Erythroblast (primary cell): ENCODE measurements at places on chromosomes 1 and 21.

- no peak for DNase-seq
Measured at GRCh38 chr1:24351918-24352627, 32.9 kb downstream of the GRHL3 start.

DNA sequence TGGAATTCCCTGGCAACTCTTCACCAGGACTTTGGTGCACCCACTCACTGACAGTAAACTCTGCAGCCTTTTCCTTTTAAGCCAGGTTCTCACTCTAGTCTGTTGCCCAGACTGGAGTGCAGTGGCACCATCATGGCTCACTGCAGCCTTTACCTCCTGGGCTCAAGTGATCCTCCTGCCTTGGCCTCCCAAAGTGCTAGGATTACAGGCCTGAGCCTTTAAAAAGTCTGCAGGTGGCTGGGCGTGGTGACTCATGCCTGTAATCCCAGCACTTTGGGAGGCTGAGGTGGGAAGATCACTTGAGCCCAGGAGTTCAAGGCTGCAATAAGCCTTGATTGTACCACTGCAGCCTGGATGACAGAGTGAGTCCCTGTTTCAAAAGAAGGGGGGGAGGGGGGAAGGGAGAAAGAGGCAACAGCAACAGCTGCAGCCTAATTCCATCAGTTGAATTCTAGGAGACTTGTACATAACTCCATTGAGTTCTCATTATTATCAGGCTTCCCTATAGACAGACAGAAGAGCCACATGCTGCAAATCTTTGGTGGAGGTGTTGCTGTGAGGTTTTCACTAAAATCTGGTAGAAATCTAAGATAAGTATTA lies 8.1 kb upstream of the HNRNPR start:
- no peak for DNase-seq

GRCh38 chr1:58577654-58578030 lies 590 bp upstream of the TACSTD2 start:
- DNase-seq, result no peak

DNA sequence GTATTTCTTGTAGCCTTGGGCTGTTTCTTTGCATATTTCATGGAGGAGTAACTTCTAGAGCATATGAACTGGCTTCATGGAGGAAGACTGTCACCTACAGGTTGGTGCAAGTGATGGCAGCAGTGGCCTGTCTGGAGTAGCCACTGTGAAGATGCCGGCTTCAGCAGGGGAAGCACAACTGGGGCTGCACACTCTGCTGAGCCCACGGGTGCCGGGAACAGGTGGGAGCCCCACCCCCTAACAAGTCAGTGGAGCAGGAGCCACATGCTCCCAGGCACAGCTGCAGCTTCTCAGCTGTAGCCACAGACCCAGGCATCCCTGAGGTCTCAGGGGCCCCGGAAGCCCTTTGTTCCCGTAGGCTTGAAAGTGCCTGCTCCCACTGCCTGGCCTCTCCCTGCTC lies 43.2 kb upstream of the C1orf185 start:
- peak; percentile 23 for DNase-seq

- no peak for DNase-seq
Measured at GRCh38 chr1:195709821-195710220, 898.4 kb downstream of the KCNT2 start.

- peak; percentile 48 for DNase-seq
Measured at GRCh38 chr1:224623743-224624333, 7.7 kb downstream of the CNIH3 start.

GRCh38 chr1:209335178-209335577 lies 248.3 kb upstream of the CAMK1G start:
- DNase-seq, result peak; percentile 20
